ENCODE measurements at places on chromosomes 12 and 14.

DNA sequence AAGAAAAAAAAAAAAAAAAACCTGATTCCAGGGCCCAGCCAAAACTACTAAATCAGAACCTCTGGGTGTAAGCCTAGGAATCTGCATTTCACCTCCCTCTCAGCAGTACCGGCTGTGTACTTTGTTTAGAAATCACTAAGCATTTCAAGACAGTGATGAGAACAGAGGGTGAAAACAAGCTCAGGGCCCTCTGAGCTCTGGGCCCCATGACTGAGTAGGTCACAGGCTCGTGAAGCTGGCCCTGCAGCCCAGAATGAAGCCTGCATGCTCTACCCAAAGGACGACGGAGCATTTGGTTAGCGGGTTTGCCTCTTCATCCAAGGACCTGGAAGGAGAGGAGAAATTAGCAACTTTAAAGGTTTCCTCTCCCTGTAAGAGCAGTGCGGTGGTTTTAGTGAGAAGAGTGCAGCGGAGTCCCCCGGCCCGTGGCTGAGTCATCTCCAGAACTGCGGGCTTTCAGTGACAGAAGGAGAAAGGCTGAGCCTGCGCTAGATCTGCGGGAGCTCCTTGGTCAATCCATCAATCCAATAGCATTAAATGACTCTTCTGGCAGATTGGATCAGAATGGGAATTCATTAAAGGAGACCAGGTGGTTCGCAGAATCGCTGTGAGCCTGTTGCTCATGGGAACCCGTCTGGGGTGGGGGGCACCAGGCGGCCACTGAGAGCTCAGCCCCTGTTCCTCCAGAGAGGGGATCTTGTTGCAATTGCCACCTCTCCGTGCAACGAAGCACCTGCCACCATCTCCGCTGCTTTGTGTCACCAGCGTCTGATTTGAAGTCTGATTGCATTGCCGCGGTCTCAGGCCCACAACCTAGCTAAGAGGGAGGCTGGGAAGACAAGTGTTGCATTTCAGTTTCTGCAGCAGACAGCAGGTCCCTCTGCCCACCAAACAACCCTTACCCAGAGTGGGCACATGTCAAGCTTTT is 7.3 kb downstream of the IL31 start:
- DNase-seq = no peak

GRCh38 chr14:103519043-103519836 is 3.4 kb downstream of the CKB start:
- DNase-seq = no peak

DNA sequence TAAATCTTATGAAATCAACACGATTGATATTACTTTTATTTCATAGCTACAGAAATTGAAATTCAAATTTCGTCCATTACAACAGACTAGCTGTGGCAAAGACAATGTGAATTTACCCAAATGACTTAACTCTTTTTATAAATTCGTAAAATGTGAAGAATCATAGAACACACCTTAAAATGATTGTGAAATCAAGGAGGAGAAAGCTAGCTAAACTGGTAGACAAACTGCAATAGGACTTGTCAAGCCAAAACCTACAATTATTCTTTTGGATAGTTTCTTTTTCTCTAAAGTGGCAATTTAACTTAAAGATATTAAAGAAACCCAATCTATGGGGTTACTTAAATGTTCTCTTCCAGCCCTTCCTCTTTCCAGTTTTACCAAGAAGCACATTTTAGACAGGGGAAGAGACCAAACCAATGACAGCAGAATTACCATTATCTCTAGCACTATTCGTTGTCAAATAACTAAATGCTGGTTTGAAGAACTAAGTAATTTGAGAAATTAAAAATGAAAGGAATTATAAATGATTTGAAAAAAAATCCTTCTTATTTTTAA is 807 bp upstream of the SLC16A7 start:
- DNase-seq = no peak

DNA sequence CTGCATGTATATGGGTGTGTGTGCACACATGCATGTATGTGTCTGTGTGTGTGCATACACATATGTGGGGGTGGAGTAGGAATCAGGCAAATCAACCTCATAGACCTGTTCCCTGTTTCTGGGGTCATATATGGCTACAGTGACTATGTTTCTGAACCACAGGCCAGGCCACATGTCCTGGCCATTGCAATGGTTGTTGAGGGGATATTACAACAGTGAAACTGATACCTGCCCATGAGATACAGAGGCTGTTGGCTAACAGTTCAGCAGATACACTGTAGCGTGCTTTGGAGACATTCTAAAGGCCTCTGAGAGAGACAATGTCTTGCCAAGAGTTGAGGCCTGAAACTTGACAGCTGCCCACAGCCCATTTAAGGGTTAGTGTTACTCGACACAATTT is 47.3 kb upstream of the FOS start:
- DNase-seq = no peak

DNA sequence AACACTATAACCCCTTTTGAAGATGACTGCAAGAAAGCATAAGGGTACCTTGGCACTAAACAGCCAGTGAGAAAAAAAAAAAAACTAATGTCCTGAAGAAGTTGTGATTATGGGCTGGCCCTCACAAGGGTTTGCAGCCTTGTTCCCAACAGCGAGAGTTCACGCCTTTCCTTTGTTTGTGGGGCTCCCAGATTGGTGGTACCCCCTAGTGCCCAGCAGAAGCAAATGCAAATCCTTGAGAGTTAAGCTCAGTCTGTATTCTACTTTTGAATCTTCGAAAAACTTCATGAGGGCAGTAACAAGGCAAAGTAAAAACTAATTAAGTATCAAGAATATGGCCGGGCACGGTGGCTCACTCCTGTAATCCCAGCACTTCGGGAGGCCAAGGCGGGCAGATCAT is 238.9 kb upstream of the LMO3 start:
- DNase-seq = no peak

GRCh38 chr12:65300679-65301349 is 22.3 kb downstream of the MSRB3 start:
- no peak for DNase-seq

GRCh38 chr14:102510616-102511520 is 1.3 kb upstream of the ANKRD9 start:
- no peak for DNase-seq

GRCh38 chr14:91332986-91333649 is 84.5 kb downstream of the CCDC88C start:
- DNase-seq = no peak

- no peak for DNase-seq
Measured at GRCh38 chr12:70007687-70008086, 182.7 kb downstream of the MYRFL start.

- no peak for DNase-seq
Measured at GRCh38 chr14:33413381-33413780, 474.7 kb downstream of the NPAS3 start.

DNA sequence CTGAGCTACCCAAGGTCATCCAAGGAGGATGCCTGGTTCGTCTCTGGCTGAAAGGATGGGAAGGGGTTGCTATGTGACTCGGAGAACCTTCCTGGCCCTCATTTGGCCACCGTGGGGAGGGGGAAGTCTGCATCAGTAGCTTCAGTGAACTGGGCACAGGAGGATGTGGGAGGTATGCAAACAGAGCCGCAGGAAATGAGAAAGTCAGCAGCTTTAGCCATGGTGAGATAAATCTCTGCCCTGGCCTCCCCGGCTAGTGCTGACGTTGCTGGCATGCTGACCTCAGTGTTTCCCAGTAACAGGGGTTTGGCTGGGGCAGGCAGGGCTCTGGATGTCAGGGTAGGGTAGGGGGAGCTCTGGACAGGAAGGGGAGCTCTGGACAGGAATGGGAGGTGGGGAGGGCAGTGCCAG is 2.3 kb upstream of the CEBPE start:
- no peak for DNase-seq

All from psoas muscle (tissue), 8 donors.